Activated T-helper 17 cell treated with anti-CD3 and anti-CD28 coated beads, Interleukin-2, amount 50 U/mL, for 72 hours (primary cell): ENCODE measurements at places on chromosomes 13 and 19. TPM values are rescaled to one million over a fixed set of nuclear protein-coding genes. Genes with fewer than 3 reads are reported as not detected.

The MEIS3 gene
- 0.39 TPM for total RNA-seq

The ZNF677 gene
- 1.3 TPM for total RNA-seq

The LYL1 gene
- total RNA-seq, result 1.1 TPM

The RDH8 gene
- total RNA-seq, result not detected

GRCh38 chr13:72694314-72694713, 33.1 kb downstream of the MZT1 start:
- no peak for ATAC-seq

GRCh38 chr13:100240109-100240779, 151.4 kb downstream of the PCCA start:
- ATAC-seq, result no peak

- no peak for ATAC-seq
These were observed 134.5 kb downstream of the LMO7 start for GRCh38 chr13:75770592-75771011.

DNA sequence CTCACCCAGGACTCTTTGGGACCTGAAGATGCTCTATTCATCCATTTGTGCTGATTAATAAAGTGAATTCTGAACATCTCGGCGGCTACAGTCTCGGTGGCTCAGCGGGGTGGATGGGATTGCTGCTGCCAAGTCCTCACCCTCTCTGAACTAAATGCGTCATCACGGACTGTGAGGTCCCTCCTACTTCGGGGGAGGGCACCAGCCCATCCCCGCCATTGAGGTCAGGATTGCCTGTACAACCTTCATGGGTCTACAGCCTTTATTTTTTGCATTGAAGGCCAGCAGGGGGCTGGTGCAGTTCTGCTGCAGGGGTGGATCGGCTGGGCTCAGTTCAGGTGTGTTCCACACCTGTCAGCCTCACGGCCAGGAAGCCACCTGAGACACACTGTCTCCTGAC, 181.8 kb downstream of the COL4A1 start:
- no peak for ATAC-seq

GRCh38 chr19:11017275-11018035, 56.6 kb downstream of the SMARCA4 start:
- ATAC-seq, result no peak
